ENCODE measurements at places on chromosomes 4 and X.

GRCh38 chrX:132786217-132786616 is 172.2 kb downstream of the HS6ST2 start:
- no peak for DNase-seq

DNA sequence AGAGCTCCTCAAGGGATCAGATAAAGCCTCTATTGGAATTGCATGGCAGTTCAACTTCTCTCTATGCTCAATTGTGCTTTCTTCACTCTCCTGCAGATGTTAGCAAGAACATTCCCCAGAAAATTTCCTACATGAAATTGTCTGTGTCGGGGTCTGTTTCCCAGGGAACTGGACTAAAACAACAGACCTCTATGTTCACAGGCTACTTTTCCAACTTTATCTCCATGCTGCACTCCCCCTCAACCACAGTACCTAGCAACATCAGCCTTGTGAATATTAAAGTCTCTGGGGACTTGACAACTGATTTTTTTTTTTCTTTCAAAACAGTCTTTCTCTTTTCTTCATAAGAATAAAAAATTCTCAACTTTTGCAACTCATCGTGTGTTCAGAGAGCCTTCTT is 1470.8 kb upstream of the ADGRL3 start:
- no peak for DNase-seq

GRCh38 chrX:53669258-53669657 is 17.3 kb downstream of the HUWE1 start:
- DNase-seq, result no peak

DNA sequence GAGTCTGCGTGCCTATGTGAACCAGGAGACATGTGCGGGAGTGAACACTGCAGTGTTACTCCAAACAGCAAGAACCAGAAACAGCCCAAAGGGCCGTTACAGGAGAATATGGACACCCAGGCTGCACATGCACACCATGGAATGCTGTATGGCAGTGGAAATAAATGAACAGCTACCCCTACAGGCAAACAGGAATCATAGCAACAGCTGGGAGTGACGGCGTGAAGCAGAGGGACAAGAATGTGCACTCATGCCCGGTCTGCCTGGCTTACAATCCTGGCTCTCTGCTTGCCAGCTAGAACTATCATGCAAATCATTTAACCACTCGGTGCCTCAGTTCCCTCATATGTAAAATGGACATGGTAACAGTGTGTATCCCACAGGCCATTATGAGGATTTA is 16.6 kb downstream of the GPKOW start:
- DNase-seq, result no peak

Data from NCI-H2029 treated with DMSO at 0.1 percent for 48 hours (cell line).